ENCODE measurements at places on chromosomes 13 and 19.

- no peak for DNase-seq
Observed at GRCh38 chr19:17860331-17860992, 752 bp downstream of the RPL18A start.

DNA sequence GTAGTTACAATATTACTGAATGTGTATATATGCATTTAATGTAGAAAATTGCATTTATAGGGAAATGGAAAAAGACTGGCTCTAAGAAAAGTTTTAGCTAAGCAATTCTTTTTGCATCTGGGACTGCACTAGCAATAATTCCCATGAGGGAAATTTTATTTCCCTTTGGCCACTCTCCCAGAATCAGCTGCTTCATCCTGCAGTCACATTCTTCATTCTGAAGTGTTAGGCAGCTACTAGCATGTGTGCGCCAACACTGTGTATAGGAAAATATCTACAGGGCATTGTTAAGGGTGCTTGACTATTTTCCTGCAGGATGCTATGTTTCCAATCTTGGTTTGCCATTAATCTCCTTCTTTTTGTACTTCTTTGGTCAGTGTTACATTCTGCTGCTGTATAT, 312.8 kb upstream of the PCDH20 start:
- no peak for DNase-seq

- no peak for DNase-seq
Observed at GRCh38 chr13:25429466-25429865, 57.7 kb downstream of the ATP8A2 start.

DNA sequence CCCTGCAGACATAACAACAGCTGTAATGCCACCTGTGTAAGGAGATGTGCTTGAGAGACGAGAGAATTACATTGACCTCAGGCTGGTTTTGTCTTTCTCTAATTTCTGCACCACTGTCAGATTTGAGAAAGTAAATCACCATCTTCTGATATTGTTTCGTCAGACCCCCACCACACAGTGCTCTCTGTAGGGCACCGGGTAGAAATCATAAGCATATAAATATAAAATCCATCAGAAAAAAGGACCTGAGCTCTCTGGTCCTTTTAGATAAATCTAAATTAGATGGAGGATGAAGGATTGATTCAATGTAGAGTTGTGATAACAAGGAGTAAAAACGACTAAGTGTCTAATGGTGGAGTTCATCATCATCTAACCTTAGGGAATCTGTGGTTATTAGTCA, 1981.0 kb upstream of the PRR20A start:
- no peak for DNase-seq

DNA sequence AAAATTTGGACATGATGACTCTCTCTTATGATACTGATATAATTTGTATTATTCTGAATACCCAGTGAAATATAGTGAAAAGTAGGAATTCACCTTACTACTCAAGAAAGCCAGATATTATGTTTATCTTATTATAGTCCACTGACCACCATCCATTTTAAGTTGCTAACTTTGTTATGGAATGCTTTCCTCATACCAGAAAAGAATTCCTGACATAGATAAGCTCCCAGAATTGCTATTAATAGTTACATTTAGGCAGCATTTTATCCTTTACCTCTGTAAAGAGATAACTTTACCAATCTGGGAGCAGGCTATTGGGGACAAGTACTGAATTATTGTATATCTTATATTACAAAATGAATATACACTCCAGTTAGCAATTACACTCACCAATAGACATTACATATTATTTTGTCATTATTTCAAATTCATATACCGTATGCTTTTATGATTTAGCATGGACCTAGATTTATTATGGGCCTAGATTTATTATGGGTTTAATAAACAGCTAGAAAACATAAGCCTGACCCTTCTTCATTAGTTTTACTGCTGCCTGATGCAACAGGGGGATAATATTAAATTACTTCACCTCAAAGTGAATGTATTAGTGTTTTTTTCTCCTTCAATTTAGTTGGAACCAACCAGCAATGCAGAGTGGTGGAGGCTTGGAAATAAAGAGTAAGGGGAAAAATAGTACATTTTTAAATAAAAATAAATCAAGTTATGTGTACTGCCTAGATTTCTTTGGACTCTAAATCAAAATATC, 1886.1 kb downstream of the PCDH9 start:
- no peak for DNase-seq

DNA sequence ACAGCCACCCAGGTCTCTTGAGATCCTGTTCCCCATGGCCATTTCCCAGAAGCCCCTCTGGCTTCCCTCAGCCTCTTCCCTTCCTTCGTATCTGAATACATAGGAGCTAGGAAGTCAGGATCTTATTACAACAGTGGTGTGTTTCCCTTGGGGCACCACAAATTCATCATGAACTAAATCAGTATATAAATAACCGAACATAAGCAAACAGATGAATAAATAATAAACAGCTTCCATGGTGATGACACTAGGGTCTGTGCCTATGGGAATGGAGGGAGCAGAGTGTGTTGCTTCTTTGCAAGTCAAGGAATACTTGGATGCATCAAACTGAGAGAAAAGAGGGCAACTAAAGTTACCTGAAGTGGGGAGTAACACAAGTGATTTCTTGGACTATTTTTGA, 527.6 kb downstream of the LMO7 start:
- DNase-seq: no peak

- DNase-seq: no peak
Observed at GRCh38 chr13:40235160-40235796, 431.2 kb downstream of the FOXO1 start.

DNA sequence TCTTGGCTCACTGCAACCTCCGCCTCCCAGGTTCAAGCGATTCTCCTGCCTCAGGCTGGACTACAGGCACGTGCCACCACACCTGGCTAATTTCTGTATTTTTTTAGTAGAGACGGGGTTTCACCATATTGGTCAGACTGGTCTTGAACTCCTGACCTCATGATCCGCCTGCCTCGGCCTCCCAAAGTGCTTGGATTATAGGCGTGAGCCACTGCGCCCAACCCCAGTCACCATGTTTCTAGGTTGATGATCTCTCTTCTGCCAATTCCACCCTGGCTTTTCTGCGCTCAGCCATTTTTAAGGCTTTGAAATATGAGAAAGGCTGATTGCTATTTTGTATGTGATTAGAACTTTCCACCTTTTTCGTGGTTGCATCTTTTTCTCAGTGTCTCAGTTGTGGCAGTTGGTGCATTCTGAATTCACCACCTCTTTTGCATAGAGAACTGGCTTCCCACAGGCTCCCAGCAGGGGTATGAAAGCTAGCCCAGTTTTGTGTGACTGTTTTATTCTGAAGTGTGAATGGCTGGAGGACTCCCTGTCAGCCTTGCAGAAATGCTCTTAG, 15.5 kb downstream of the CEACAM1 start:
- no peak for DNase-seq

DNA sequence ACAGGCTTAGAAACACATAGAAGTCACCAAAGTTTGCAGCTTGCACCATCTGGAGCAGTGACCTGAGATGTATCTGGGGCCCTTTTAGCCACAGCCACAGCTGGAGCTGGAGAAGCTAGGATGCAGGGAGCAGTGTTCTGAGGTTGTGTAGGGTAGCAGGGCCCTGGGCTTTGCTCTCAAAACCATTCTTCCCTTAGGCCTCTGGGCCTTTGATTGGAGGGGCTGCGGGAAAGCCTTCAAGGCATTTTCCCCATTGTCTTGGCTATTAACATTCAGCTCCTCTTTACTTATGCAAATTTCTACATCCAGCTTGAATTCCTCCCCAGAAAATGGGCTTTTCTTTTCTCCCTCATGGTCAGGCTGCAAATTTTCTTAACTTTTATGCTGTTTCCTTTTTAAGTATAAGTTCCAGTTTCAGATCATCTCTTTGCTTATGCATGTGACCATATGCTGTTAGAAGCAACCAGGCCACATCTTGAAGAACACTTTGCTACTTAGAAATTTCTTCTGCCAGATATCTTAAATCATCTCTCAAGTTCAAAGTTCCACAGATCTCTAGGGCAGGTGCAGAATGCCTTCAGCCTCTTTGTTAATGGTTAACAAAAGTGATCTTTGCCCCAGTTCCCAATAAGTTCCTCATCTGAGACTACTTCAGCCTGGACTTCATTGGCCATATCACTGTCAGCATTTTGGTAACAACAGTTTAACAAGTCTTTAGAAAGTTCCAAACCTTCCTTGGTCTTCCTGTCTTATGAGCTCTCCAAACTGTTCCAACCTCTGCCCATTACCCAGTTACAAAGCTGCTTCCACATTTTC, 48.5 kb downstream of the NBEA start:
- DNase-seq: no peak

DNA sequence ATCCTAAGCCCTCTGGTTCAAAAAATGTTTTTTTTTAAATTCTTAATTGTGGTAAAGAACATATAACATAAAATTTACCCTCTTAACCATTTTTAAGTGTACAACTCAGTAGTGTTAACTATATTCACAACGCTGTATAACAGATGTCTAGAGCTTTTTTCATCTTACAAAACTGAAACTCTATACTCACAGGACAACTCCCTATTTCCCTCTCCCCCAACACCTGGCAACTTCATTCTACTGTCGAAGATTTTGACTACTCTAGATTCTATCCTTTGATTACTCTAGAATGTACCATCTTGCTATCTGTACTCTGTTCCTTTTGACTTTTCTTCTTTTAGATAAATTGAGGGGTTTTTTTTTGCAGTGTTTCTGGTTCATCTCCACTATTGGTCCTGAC, 200.4 kb downstream of the KLF12 start:
- DNase-seq: no peak

GRCh38 chr19:7637374-7638256, 705 bp downstream of the STXBP2 start:
- DNase-seq: no peak

- no peak for DNase-seq
Observed at GRCh38 chr19:375395-376110, 31.0 kb upstream of the MIER2 start.

DNA sequence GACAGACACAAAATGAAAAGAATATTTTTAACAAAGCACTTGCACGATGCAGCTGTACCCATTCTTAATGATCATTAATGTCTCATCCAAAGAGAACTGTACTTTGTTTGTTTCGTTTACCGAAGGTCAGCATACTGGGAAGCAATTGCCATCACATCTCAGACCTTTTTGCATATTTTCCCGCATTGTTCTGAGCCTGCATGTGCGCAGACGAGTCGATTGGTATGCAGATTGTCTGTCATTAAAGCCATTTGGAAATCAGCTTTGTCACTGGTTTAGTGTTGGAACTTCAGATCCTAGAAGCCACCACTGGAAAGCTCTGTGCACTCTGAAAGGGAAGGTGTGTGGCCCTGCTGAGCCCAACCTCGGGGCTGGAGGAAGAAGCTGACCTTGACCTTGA, 15.6 kb downstream of the SPACA7 start:
- DNase-seq: no peak

DNA sequence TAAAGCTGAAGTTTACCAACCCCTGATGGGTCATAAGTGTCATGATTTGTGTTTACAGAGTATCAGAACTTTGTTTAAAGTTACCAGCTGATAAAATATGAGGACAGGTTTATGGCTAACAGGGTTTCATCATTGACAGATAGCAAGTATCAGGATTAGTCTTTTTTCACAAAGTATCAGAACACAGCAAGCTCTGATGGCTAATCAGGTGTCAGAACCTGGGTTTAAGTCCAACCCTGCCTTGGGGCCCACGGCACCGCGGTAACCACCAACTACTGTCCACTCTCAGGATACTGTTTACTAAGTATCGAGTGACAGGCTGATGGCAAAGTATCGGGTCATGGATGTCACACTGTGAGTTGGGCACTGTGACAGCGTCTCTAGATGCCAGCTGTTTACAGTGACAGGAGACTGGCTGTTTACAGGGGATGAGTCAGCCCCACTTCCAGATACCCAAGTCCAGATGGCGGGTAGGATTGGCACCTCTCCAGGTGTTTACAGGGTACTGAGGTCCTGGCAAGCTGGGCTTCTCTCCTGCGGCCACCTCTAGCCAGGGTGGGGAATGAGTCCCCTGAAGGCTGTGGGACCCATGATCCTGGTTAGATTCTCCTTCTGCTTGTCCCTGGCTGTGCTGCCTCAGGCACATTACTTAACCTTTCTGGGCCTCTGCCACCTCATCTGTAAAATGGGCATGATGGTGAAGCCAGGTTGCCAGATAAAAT, 21.8 kb downstream of the ARRDC2 start:
- no peak for DNase-seq

DNA sequence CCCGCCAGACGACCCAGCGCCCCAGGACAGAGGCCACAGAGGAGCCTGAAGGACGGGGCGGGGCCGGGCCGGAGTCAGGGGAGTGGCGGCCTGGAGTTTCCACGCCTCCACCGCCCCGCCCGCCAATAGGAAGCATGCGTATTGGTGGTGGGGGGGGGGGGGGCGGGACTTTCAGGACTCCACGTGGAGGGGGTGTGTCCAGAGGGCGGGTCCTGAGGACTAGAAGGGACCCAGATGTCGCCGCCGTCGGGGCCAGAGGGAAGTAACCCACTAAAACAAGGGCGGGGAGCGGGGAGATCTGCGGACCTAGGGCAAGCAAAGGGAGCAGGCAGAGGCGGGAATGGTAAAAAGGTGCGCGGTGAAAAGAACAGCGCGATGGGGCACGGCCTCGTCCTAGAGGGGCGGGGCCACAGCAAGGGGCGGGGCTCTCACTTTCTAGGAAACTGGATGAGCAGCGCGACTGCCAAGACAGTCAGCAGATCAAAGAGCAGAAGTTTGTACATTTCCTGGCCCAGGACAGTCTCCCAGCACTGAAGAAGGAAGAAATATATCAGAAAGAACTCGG, 2.8 kb upstream of the LENG1 start:
- peak; percentile 24 for DNase-seq

- DNase-seq: peak; percentile 85
Observed at GRCh38 chr13:101875717-101876393, 423.4 kb downstream of the ITGBL1 start.

- DNase-seq: no peak
Observed at GRCh38 chr19:4359627-4360000, 16.3 kb downstream of the MPND start.

DNA sequence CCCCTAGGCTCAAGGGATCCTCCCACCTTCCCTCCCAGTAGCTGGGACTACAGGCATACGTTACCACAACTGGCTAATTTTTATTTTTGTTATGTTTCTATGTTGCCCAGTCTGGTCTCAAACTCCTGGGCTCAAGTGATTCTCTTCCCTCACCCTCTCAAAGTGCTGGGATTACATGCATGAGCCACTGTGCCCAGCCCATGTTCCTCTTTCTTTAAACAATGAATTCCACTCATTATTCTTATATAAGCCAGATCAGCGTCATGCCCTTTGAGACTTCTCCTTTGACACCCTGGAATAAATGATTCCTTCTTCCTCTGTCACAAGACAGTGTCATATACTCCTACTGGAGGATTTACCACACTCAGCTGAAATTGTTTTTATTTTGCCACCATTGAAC, 519.9 kb upstream of the SPRY2 start:
- DNase-seq: no peak

GRCh38 chr19:10580979-10581631, 6.0 kb downstream of the AP1M2 start:
- peak; percentile 62 for DNase-seq
